Liver (tissue), 10 donors: ENCODE measurements at places on chromosomes 5 and 9.

DNA sequence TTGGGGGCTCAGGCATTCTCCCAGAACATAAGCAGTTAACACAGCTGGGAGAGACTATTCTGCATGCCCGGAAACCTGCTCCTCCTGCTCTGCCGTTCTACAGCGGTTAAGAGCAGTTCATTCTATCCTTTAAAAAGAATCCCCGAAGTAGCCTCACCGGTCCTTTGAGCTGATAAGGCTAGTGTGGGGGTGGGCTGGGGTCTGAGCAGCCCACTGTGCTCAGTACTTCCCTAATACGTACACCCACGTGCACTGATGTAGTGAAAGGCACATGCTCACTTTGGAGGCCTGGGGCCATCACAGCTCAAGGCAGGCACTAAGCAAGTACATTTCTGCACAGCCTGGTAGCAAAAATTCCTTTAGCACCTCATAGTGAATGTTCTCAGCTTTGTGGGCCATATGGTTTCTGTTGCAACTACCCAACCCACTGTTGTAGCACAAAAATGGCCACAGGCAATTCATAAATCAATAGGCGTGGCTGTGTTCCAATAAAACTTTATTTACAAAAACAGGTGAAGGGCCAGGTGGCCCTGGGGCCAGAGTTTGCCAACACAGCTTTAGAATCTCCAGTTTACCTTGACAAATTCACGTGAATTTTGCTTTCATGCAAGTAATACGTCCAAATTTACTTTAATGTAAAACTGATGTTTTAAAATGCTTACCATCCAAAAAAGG, 136.4 kb downstream of the ZNF354C start:
- no peak for DNase-seq

- DNase-seq: no peak
Observed at GRCh38 chr5:66516550-66516949, 79.6 kb upstream of the MAST4 start.

DNA sequence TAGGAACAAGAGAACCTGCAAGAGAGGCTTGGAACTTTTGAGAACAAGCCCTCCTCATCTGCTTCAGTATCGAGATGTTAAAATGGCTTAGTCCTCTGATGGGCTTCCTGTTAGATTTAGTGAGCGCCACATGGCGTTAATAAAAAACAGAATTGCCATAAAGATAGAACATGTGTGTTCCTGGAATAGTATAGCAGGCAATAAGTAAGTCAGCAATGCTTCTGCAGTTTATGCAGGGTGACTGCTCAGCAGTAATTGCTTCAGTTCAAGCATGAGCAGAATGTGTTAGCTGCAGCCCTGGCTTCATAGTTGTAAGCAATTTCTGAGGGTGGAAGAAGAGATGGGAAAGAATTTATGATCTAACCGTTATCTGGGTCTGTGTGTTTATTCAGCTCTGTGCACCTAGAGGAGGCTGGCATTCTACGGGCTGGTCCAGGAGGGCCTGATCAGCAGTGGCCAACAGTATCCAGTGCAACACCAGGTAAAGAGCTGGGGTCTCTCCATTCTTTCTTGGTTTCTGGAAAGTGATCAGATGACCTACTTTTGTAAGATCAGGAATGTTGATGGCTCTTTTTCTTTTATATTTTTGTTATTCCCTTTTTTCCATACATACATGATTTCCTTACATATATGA, 15.9 kb downstream of the PCDHAC2 start:
- no peak for DNase-seq

GRCh38 chr5:142411103-142411502, 86.3 kb upstream of the SPRY4 start:
- DNase-seq: no peak

DNA sequence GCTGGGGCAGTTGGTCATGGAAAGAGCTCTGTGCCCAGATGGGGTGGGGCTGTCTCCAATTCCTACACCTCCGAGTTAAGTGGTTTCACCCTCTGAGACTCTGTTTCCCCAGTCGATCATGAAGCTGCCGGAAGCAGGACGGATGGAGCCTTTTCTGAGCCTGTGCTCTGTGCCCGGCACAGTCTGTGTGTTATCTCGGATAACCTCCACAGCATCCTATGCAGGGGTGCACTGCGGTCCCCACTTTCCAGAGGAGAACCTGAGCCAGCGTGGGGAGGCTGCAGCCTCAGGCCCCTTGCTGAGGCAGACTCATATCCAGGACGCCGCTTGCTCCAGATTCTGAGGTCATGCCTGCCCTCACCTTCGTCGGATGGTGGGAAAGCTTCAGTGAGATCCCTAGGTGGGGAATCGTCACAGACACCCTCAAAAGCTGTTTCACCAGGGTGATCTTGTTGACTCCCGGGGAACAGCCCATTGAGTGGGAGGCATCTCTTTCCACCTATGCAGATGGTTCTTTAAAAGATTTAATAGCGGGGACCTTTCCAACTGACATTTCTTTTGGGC, 6.9 kb upstream of the COL5A1 start:
- no peak for DNase-seq

DNA sequence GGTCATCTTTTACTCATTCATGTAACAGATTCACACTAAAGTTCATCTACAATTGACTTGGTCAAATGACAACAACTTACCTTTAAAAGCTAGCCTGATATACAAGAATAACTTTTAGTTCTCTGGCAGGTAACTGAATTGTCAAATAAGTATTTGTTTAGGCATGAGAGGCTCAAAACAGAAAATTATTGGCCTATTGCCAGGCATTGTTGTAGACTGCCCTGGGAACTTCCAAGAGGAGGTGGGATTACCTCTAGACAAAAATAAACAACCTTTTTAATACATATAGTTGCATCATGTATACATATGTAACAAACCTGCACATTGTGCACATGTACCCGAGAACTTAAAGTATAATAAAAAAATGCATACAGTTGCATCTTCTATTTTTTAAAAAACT, 18.2 kb upstream of the SLCO4C1 start:
- DNase-seq: no peak

DNA sequence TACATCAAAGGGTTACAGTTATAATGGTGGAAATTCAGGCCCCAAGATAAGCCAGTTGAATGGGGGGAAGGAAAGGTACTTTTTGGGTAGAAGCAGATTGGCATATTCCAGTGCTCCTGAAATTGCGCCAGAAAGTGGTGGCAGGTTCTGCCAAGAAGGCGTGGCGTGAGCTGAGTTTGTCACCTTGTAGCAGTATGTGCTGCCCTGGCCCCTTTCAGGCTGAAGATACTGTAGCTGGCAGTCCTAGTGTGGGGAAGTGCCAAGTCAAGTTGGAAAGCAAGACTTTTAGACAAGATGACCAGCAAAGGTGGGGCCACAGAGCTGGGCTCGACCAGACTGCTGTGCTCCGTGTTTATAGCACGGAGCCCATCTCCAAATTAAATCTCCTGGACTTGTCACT, 133.6 kb upstream of the GLRA1 start:
- no peak for DNase-seq

- DNase-seq: no peak
Observed at GRCh38 chr5:66661149-66661548, 65.0 kb downstream of the MAST4 start.
